ENCODE measurements at places on chromosomes 2 and 18.

- peak; percentile 66 for DNase-seq
Observed at GRCh38 chr18:21004726-21005125, 106.9 kb downstream of the ROCK1 start.

DNA sequence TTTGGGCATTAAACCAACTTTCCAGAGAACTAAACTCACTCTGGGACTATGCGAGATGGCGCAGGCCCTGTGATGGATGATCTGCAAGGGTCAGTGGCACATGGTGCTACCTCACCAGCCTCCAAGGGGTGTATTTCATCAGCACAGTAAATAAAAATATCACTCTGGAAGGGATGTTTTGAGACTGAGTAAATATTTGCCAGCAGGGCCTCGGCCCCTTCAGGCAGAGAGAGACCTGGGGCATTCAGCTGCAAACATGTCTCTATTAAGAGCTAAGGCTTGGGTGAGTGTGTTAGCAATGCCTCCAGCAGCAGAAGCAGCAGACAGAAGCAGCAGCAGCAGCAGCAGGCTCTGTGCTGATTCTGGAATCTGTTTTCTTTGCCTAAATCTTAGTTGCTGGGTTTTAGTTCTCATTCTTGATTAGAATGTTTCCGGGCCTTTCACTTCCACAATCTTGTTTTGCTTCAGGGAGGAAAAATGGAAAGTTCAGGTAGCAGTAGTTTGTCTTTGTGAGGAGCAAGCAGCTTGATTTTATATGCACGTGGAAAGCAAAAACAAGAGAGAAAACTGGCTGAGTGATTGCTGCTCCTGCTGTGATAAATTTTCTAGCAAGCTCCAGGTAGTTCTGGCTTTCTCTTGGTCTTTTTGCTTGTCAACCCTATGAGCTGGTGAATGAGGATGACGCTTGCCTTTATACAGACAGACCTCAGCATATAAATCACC, 18.6 kb downstream of the ADCYAP1 start:
- DNase-seq, result no peak

DNA sequence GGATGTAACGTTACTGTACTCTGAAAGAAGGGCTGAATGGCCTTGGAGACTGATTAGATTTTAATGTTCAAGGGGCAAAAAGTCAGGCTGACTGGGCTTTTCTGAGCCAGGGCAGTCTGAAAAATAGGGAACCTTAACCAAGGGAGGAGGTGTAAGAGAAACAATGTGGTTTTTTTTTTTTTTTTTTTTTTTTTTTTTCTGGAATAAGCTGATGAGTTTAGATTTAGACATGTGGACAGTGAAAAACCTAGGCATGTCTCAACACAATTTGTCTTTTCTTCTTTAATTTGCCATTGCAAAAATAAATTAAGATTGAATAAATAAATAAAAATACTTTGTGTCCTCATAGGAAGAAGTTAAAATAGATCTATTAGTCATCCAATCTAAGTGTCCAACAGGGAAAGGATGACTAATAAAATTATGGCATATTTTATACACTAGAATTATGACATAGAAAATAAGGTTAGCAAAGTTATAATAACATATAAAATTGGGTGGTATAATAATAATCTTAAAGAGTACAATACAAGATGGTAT, 237.6 kb upstream of the TRIB2 start:
- peak; percentile 40 for DNase-seq

DNA sequence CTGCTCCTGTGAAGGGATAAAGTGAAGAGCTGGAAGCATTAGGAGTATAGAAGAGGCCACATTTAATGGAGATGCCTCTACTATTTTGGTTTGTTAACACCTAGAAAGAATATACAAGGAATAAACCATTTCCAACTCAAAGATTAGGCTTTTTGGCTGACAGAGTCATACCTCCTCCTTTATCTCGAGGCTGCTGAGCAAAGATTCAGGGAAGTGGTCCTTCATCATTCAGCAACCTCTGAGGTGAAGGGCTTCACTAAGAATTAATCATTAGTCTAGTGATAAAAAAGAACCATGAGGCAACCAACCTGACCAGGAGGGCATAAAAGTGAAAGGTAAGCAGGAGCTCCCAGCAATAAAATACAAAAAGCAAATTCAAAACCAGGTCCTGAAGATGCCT, 25.8 kb downstream of the AAK1 start:
- DNase-seq, result no peak

Data from MCF 10A (cell line).